DMS153 (cell line): ENCODE measurements at places on chromosomes 13 and 19.
A peak's percentile ranks its signal among the peaks of the same experiment; 100 is the strongest.

DNA sequence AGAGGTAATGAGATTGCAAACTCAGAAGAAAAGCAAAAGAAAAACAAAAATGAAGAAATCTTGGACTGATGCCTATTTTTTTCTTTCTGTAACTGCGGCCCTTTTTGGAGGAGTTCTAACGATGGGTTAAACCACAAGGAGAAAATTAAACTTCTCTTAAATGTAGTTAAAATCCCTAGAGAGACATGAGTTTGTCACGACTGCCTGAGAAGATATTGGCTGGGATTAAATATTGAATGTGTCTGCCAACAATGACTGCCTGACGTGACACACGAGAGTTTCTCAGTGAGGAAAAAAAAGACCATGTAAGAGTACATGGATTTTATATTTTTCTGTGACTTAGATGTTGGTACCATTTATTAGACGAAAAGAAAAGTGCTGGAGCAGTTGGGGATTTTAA lies 1013.4 kb downstream of the PCDH9 start:
- DNase-seq = no peak

- DNase-seq = peak; percentile 20
Observed at GRCh38 chr19:28990522-28990921, 222.4 kb downstream of the UQCRFS1 start.

GRCh38 chr13:99862244-99862643 lies 109.3 kb downstream of the ZIC5 start:
- no peak for DNase-seq

DNA sequence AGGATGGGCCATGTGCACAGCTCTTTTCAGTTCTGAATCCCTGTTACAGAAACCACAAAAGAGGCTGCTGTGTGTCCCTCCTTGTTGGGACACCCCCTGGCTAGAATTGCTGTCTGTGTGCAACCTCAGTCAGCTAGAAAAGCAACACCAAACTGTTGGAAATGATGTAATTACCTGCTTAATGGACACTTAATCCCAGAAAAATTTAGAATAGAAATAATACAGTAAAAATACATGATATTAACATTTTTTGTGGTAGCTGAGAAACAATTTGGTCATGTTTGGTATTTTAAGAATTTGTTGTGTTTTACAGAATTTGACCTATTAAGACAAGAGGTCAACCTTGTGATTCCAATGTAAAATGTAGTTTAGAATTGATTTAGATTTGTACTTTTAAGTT lies 46.8 kb downstream of the FAM124A start:
- no peak for DNase-seq

GRCh38 chr19:51125421-51126075 lies 842 bp downstream of the SIGLEC9 start:
- no peak for DNase-seq

DNA sequence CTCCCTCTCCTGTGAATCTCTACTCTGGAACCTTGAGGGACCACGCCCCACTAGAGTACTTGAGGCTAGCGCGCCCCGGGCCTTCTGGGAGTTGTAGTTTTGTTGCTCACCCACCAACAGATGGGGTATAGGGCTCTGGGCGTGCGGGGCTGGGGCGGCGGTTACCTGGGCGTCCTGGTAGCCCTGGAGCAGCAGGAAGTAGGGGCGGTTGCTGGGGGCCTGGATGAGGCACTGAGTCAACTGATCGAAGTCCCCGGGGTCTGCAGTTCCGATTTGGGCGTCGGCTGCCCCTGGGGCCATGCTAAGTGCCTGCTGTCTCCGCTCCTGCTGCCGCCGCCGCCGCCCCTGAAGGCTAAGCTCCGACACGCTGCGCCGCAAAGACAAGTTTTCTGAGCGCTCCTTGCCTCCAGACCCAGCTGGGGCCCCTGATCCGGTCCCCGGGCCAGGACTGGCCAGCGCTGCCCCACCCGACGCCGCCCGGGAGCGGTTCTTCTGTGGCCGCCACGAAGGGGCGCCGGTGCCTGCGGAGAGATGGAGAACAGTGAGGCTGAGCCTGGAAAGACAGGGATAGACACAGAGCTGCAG lies 5.3 kb downstream of the RASIP1 start:
- DNase-seq = no peak

GRCh38 chr19:15159251-15159650 lies 41.5 kb downstream of the NOTCH3 start:
- no peak for DNase-seq

DNA sequence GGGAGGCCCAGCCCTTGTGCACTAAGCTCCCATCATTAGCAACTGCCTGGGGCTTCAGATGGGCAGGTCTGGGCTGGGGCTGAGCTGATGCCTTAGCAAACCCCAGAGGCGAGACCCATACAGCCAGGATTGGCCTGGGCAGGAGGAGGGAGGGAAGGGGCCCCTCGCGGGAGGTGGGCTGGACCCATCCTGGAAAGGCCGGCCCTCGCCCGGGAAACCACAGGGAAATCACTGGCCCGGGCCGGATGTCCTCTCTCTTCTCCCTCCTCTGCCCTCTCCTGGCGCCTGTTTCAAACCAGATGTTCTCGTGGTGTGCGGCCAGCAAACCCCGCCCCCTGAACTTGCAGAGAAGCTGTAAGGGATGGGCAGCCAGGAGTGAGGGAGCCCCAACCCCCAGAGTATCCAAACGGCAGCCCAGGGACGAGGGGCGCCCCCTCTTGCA lies 43.1 kb downstream of the TMEM255B start:
- no peak for DNase-seq

DNA sequence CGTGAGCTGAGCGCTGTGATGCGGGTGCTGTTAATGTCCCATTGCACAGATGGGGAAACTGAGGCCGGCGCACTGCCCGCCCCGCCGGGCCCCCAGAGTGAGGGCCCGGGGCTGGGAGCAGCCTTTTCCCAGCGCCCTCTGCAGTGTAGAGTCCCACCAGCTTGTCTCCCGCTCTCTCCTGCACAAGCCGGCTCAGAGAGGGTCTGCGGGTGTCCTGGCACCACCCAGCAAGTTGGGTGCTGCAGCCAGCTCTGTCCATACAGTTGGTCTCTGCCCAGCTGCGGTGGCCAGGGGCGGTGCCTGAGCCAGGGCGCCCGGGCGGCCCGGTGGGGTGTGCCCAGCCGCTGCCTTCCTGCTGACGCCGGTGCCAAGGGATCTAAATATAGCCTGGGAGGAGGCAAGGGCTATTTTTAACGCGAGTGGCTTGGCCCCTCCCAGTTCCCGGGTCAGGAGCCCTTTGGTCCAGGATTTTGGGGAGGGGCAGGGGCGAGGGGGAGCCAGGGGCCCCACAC lies 19.3 kb downstream of the GADD45B start:
- DNase-seq = peak; percentile 46

GRCh38 chr19:29662604-29663404 lies 2.5 kb upstream of the PLEKHF1 start:
- no peak for DNase-seq
